ENCODE measurements at places on chromosomes 4 and X.

DNA sequence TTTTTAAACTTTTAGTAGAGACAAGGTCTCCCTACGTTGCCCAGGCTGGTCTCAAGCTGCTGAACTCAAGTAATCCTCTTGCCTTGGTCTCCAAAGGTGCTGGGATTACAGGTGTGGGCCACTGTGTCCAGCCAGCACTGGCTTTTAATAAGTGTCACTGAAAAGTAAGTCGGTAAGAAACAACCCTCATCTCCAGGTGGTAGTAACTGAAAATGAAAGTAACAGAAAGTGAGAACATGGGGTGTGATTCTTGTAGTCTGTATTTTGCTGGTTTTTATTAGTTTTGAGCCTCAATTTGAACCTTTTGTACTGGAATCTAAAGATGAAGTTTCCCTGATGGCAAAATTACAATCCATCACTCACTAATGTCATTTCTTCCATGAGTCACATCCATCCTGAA lies 238.1 kb upstream of the AGA start:
- no peak for DNase-seq

DNA sequence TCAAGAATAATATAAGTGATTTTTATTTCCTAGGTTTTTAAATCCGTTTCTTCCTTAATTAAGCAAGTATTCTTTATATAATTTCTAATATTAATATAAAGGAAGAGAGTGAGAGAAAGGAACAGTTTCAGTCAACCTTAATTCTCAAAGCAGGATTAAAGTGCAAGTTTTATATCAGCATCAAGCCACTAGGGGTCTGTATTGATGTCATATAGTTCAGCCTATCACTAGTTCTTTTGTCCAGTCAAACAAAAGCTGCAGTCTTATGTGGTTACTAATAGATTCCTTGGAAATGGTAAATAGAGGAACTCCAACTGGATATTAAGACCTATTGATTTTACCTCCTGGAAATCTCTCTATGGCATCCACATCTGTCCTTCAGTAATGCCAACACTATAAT lies 82.0 kb downstream of the NAP1L3 start:
- DNase-seq = no peak

- no peak for DNase-seq
These were observed 241.5 kb downstream of the FRAS1 start for GRCh38 chr4:78298618-78299017.

- DNase-seq = no peak
These were observed 82.5 kb downstream of the ARHGAP10 start for GRCh38 chr4:147814376-147814775.

GRCh38 chr4:150368667-150369066 lies 213.3 kb upstream of the MAB21L2 start:
- no peak for DNase-seq

DNA sequence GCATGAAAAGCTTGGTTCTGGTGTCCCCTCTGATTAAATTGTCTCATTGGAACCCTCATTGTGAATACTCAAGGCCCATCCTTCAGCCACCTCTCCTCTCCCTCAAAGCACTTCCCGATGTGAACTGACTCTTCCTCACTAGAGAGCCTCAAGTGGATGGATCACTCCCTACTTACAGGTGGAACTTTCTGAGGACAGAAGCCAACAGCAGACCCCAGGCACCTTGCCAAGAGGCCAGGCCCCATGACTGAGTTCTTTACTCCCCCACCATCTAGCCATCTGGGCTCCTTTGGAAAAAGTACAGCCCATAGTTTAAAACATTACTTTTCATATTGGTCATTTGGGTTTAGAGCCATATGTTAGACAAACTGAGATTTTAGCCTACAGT lies 224.1 kb downstream of the SHROOM3 start:
- DNase-seq = no peak

DNA sequence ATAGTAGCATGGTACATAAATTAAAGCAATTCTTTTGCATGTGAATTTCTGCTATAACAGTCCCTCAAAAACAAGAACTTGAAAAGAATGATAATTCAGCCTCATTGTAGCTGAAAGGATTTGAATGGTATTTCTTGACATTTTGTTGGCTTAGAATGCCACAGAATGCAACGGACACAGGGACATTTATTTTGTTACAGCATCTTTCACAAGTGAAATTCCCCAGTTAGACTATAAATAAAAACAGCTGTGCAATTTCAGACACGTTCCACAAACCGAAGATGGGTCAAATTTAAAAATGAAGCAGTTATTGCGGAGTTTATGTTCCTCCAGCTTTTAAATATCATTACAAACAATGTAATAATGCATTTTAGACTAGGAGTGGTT lies 82.8 kb upstream of the AMELX start:
- DNase-seq = no peak

All from stimulated activated CD4-positive, alpha-beta T cell treated with anti-CD3 and anti-CD28 coated beads, Interleukin-12 subunit alpha, Interleukin-12 subunit beta, amount 100 ng/mL, for 24 hours (primary cell).